ENCODE measurements at places on chromosomes 7 and 10.

- DNase-seq, result no peak
These were observed 35.3 kb downstream of the NET1 start for GRCh38 chr10:5447611-5448071.

- no peak for DNase-seq
These were observed 11.3 kb upstream of the MLXIPL start for GRCh38 chr7:73635428-73636200.

DNA sequence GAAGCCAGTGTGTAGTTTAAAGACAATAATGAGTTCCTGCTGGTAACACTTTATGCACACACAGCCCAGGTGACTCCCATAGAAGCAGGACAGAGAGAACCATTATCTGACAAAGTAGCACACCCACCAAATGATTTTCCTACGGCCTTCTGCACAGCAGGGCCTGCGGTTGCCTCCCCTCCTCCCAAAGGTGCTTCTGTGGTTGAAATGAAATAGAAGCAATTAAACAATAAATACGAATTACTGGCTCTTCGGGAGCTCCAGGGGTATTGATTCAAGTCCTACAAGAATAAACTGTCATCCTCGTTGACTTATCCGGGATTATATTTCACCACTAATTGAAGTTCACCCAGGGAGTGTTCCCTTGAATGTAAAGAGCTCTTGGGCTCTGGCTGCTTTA, 172.1 kb downstream of the ACTR3B start:
- no peak for DNase-seq

GRCh38 chr7:76997381-76998284, 34.5 kb downstream of the SPDYE17 start:
- DNase-seq, result no peak

- no peak for DNase-seq
These were observed 90.3 kb upstream of the CTTNBP2 start for GRCh38 chr7:117963264-117964197.

- DNase-seq, result no peak
These were observed 113.2 kb downstream of the NPTX2 start for GRCh38 chr7:98730326-98730725.

- no peak for DNase-seq
These were observed 12.0 kb downstream of the PIP4K2A start for GRCh38 chr10:22702348-22702747.

GRCh38 chr7:115885550-115885949, 145.0 kb downstream of the TFEC start:
- no peak for DNase-seq

DNA sequence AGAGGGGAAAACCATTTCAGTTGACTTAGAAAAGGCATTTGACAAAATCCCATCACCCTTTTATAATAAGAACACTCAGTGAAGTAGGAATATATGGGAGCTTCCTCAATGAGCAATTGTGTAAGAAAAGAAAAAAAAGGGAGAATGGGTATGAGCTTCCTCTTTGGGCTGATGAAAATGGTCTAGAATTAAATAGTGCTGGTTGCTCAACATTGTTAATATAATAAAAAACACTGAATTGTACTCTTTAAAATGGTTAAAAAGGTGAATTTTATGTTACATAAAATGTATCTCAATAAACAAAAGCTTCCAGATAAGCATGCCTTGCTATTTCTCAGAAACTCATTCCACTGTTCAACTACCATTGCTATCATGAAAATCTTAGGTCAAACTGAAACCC, 40.6 kb downstream of the LRRC17 start:
- DNase-seq, result peak; percentile 78

DNA sequence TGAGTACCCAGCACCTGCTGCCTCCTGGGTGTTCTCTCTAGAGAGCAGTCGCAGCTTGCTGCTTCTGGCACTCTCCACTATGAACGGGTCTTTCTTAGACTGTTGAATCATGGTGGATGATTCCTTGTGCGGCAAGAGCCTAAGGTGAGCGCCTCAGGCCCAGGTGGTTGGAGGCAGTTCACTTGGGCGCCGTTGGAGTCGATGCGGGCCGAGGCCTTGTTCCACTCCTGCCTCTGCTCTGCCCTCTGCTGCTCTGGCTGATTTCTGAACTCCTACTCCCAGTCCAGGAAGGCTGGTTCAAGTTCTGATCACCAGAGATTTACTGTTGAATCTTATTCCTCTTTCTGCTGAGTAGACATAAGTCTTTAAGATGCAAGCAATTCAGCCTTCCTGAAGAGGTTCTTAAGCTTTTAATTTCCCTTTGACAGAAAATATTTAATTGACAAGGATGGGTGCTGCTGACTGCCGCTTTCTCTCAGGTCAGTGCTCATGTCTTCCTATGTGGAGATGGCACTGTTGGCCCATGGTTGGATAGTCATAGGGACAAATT, 10.4 kb downstream of the YKT6 start:
- DNase-seq, result no peak

DNA sequence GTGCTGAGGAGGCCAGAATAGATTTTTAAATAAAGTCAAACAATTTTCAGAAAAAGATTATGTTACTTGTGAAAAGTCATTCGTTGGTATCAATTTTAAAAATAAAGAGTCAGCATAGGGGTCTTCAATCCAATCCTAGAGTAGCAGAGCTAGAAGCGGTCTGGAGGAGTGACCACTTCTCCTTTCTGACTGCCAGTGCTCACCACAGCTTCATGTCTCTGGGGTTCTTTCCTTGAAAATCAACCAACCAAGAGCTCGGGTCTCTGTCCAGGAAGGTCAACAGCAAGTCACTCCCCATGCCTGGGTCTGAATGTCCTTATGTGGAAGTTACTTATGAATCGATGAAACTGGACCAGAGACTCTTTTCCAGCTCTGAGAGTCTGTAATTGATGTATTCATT, 14.3 kb downstream of the PTPRN2 start:
- no peak for DNase-seq

- no peak for DNase-seq
These were observed 108.5 kb downstream of the SND1 start for GRCh38 chr7:127760436-127761031.

- peak; percentile 22 for DNase-seq
These were observed 129.3 kb downstream of the PKD1L1 start for GRCh38 chr7:47818796-47819606.

DNA sequence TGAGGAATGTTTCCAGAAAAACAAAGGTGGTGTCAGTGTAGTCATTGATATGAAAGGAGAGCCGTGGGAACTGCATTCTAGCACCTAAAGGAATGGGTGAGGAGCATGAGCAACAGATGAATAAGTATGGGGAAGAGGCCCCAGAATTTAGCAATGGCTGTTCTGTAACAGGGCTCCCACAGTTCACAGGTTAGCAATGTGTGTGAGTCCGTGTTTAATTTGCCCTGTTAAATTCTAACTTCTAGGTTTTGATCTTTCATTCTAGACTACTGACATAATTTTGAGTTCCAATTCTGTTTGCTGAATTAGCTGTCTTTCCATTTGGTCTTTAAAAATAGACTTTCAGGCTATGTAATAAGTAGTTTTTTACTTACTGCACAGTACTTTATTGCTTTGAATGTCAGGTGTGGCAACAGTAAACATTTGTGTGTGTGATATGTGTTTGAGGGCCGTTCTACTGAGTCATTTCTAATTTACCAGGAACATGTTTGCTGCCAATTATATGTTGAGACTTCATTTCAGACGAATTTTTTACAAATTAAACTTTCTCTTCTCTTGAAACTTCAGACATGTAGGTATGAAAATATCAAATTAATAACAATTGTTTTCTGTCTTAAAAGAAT, 8.8 kb downstream of the STK17A start:
- no peak for DNase-seq

GRCh38 chr10:43260117-43260761, 6.6 kb downstream of the RASGEF1A start:
- no peak for DNase-seq

- no peak for DNase-seq
These were observed 196.2 kb downstream of the BAMBI start for GRCh38 chr10:28873540-28873939.

DNA sequence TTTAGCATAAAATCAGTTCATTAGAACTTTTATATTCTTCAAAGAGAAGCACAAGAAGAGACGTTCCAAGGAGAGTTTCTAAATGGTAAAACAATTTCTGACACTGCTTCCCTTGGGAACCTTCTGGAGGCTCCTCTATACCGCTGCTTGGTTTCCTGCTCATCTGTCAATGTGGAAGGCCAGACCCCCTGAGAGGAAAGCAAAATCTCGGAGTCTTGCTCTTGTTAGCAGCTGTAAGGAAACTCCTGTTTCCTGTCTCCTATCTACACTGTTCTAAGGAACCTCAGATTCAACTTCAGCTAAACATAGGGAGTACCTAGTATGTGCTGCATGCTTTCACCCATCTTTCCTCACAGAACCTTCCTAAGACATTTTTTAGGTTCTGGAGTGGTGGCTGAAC, 322.2 kb downstream of the BMPER start:
- no peak for DNase-seq

DNA sequence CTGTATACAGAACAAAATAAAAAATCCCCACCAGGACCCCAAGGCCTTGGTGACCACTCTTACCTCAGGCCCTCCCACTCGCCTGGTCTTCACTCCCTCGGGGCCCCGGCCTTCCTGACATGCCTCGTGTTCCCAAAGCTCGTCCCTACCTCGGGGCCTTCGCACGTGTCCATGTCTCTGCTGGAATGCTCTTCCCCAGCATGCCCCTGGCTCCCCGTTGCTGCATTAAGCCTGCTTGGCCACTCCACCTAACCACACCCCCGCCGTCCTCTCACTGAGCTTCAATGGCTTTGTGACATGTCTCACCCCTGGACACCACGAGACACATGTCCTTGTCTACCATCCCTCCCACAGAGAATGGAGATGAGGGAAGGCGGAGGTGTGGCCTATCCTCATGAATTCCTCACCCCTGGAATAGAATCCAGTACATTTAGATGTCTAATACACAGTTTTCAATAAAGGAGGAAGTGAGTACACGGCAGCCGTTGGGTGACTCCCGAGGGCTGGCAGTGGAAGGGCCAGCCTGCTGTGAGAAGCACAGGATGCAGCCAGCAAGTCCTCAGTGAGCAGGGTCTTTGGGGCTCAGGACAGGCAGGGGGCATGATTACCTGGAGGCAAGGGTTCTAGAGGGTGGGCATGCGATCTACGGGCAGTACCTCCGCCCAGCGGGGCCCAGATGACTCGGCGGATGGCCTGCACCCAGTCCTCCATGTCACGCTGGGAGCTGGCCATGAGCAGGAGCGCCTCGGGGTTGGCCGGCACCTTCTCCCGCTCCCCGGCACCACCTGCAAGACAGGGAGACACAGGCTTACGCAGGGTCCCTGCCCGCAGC, 125.7 kb downstream of the ARHGAP22 start:
- DNase-seq, result no peak

DNA sequence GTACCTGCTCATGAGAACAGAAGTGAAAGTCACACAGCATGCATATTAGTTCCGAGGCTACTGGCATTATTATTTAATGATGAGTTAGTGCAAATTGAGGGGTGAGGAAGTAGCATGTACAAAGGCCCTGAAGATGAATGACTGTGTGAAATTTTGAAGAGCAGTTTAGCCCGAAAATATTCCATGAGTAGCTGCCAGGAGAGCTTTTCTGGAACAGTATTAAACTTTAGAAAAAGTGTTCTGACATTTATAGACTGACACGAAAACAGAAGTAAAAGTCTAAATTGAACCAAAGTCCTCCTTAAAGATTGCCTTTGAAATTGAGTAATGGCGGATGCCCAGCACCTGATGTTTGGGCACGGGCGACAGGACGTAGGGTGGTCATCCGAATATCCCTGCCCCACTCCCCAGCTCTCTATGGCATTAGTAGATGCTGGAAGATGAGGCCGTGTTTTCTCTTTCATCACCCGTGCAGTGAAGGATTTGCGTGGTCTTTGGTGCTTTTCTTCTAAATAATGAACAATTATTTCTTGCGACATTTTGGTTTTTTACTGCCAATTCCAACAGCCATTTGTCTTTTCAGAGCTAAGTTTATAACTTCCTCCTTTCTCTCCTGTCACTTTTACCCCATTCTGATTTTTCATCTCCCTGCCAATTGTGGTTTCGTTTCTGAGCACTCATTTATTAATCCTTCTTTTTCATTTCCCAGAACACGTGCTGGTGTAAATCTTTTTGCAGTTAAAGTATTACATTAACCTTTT, 192.6 kb downstream of the MGMT start:
- no peak for DNase-seq

DNA sequence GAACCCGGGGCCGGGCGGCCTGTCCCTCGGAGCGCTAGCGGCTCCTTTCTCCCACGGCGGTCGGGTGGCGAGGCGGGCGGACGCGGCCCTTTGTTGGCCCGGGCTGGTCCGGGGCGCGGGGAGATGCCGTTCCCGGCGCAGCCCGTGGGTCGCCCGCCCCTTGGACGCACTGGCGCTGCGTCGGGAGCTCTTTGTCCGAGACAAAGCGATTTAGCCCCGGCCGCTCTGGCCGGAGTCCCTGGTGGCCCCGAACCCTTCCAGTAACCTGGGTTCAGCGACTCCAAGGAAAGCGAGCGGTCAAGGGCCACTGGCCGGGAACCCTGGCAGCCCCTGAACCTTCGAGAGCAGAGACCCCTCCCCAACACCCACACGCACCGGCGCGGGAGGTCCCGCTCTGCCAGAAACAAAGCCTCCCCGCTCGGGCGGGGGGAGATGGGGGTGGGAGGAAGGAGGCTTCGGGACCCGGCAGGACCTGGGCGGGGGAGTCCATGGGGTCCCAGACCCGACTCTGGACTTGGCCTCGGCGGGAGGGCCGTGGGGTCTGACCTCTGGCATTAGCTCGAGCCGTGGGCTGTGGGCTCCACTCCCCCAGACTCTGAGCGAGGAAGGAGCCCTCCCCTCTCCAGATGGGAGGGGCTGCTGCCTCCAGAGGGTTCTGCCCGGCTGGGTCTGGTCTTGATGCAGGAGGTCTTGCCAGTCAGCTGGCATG, 836 bp downstream of the DPYSL4 start:
- no peak for DNase-seq

DNA sequence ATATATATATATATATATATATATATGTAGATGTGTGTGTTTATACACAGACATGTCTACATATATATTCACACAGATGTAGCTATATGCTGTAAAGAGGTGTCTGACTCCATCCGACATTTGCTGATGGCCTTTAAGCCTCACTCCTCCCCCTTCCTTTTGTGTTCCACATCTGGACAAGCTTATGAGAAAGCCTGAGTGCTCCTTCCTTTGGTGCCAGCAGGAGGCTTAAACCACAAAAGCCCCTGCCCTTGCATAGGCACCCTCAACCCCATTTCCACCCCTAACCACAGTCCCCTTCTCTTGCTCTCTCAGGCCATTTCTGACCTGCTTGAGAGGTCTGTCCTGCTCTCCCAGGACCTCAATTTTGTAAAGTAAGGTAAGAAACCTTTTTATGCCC, 98.7 kb downstream of the SVOPL start:
- no peak for DNase-seq

GRCh38 chr10:109773288-109774120, 149.8 kb downstream of the XPNPEP1 start:
- peak; percentile 36 for DNase-seq

- DNase-seq, result no peak
These were observed 336.7 kb upstream of the NPVF start for GRCh38 chr7:25565002-25565401.

- no peak for DNase-seq
These were observed 236.9 kb upstream of the TMEM229A start for GRCh38 chr7:124269774-124270173.

GRCh38 chr7:136183981-136184380, 206.8 kb upstream of the MTPN start:
- DNase-seq, result no peak

- no peak for DNase-seq
These were observed 189.2 kb downstream of the CELF2 start for GRCh38 chr10:11206676-11207559.

- DNase-seq, result no peak
These were observed 266.6 kb upstream of the GNAI1 start for GRCh38 chr7:79868010-79868409.

GRCh38 chr10:99412099-99412498, 18.3 kb downstream of the GOT1 start:
- DNase-seq, result no peak

GRCh38 chr7:158076656-158077055, 511.0 kb downstream of the PTPRN2 start:
- no peak for DNase-seq

All from AML-193 (cell line).